Dermis lymphatic vessel endothelial cell (primary cell): ENCODE measurements at places on chromosomes 1 and 21. TPM values are rescaled to one million over a fixed set of nuclear protein-coding genes. Genes with fewer than 3 reads are reported as not detected.

The BACE2 gene
- total RNA-seq: 161 and 233 TPM in 2 replicates

The KCNK1 gene
- total RNA-seq: 0.09 TPM in 1 of 2 replicates, not detected in the other

The NID1 gene
- total RNA-seq: 286 and 303 TPM in 2 replicates

The C1QTNF12 gene
- 0.09 and 0.22 TPM in 2 replicates for total RNA-seq

The ZMYND12 gene
- 0.43 and 0.60 TPM in 2 replicates for total RNA-seq

The WLS gene
- 20.3 and 25.6 TPM in 2 replicates for total RNA-seq

The C1orf50 gene
- total RNA-seq: 2.8 and 4.6 TPM in 2 replicates

The ADGRL4 gene
- 83.5 and 121 TPM in 2 replicates for total RNA-seq

The UTS2 gene
- 0.33 TPM in 1 of 2 replicates, not detected in the other for total RNA-seq

The CCDC30 gene
- 0.33 and 0.69 TPM in 2 replicates for total RNA-seq

The FCRL3 gene
- total RNA-seq: not detected in 2 replicates

The VWA1 gene
- 4.2 and 13.1 TPM in 2 replicates for total RNA-seq

The VCAM1 gene
- total RNA-seq: 0.26 and 0.43 TPM in 2 replicates

The SLAMF7 gene
- not detected in 2 replicates for total RNA-seq

The CFHR5 gene
- total RNA-seq: not detected in 2 replicates

The RORC gene
- not detected in 2 replicates for total RNA-seq

The UBASH3A gene
- not detected in 2 replicates for total RNA-seq

The ADSS2 gene
- 63.0 and 81.6 TPM in 2 replicates for total RNA-seq

The USH2A gene
- not detected in 2 replicates for total RNA-seq

The CYP4A11 gene
- total RNA-seq: not detected in 2 replicates

The CELA2B gene
- not detected in 2 replicates for total RNA-seq

The HSPA6 gene
- 0.22 and 0.60 TPM in 2 replicates for total RNA-seq

The ZSWIM5 gene
- 7.5 and 10.1 TPM in 2 replicates for total RNA-seq

The CGN gene
- total RNA-seq: 0.11 and 0.26 TPM in 2 replicates

The CFAP141 gene
- not detected in 2 replicates for total RNA-seq

The RGS7 gene
- total RNA-seq: 0.09 and 0.11 TPM in 2 replicates

The SLC2A5 gene
- total RNA-seq: 0.17 and 1.3 TPM in 2 replicates

The C1orf94 gene
- not detected in 2 replicates for total RNA-seq

The TMEM51 gene
- 10.4 and 11.3 TPM in 2 replicates for total RNA-seq
